ENCODE measurements at places on chromosomes 7 and 10. TPM values are rescaled to one million over a fixed set of nuclear protein-coding genes. Genes with fewer than 3 reads are reported as not detected.

The GAD2 gene
- polyA plus RNA-seq = not detected

The PLAU gene
- 22.0 TPM for polyA plus RNA-seq

The MLXIPL gene
- polyA plus RNA-seq = not detected

The SEM1 gene
- 16.7 TPM for polyA plus RNA-seq

The CYP26A1 gene
- polyA plus RNA-seq = 1.4 TPM

GRCh38 chr7:143902332-143902899 is 440 bp upstream of the TCAF1 start:
- no peak for DNase-seq

DNA sequence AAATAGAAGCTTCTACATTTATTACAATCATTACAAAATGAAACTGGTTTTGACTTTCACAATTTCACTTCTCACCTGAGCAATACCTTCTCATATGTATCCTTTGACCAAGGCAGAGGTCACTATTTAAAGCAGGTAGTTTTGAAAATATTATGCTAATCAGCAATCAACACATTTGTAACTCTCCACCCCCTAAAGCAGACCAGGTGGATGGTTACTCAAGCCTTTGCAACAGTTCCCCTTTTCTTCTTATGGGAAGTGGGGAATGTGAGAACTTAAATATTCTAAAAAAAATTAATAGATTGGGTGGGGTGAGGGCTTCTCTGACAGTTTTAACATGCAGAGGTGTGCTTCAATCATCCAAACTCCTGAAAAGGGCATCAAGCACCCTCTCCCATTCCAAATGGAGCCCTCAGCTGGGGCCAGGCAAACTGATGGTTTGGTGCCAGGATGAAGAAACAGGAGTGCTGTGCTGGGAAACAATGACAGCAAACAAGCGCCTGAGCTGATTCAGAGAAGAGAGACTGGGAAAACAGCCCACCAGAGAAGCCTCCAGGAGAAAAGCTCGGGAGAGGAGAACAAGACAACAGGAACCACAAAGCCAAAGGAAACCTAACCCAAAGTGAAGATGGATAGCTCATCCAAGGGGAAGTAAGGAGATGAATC is 17.1 kb downstream of the RAPGEF5 start:
- H3K27me3 ChIP-seq = no peaks in the 10 kb centered on the region
- H3K36me3 ChIP-seq = no peaks in the 10 kb centered on the region
- H3K27ac ChIP-seq = no peak overlapping the region
- no peak for DNase-seq
- no peak overlapping the region for H3K4me3 ChIP-seq

DNA sequence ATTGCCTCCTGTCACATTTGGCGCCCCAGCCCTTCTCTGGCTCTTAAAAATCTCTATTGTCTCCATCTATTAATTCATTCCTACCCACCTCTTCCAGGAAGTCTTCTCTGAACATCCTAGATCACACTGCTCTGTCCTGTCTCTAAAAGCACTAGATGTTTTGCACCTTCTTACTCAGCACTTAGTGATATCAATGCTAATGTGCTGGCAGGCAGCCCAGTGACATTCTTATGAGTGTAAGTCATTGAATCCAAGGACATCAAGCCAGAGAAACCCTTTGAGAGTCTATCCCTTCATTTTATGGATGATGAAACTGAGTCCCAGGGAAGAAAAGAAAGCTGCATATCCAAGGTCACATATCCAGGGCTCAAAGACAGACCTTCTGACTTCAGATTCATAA is 48.3 kb upstream of the PAX2 start:
- H3K36me3 ChIP-seq = no peaks in the 10 kb centered on the region
- DNase-seq = peak; percentile 44
- peaks cover 6% of the 10 kb centered on the region for H3K27me3 ChIP-seq
- H3K4me3 ChIP-seq = no peak overlapping the region
- no peak overlapping the region for H3K27ac ChIP-seq

DNA sequence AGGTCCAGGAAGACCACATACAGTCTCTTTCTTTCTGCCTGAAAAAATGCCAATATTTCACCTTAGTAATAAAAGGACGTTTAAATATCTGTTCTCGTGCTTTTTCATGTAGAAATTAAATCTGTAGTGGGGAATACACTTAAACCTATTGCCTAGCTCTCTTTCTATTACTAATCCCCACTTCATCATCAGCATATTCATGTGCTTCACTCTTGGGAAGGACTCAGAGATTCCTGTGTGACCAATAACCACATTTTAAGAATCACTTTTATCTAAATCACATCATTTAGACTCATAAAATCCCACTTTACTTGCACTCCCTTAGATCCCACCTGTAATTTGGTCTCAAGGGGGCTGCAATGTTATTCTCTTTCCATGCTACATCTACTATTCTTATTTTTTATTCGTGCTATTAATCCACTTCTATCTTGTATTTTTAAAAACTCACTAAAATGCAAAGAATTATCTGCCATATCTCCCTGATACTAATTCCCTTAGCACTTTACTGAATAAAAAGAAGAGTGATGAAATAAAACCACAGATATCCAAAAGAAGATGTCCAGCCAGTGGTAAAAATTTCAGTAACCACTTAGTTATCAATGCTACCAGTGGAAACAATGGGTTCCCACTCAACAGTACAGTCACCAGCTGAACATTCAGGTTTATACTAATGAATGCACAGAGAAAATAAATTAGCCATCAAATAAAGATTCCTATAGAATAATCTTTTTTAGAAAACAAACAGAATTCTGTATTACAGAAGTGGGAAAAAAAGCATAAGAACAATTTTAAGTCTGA is 102.1 kb downstream of the PPP1R17 start:
- H3K4me3 ChIP-seq = no peak overlapping the region
- no peak for DNase-seq
- no peak overlapping the region for H3K27ac ChIP-seq
- no peaks in the 10 kb centered on the region for H3K27me3 ChIP-seq

GRCh38 chr7:1767524-1767923 is 97.4 kb downstream of the ELFN1 start:
- DNase-seq = no peak
- no peaks in the 10 kb centered on the region for H3K4me1 ChIP-seq
- no peaks in the 10 kb centered on the region for H3K27me3 ChIP-seq
- H3K4me3 ChIP-seq = no peak overlapping the region
- no peak overlapping the region for H3K27ac ChIP-seq

DNA sequence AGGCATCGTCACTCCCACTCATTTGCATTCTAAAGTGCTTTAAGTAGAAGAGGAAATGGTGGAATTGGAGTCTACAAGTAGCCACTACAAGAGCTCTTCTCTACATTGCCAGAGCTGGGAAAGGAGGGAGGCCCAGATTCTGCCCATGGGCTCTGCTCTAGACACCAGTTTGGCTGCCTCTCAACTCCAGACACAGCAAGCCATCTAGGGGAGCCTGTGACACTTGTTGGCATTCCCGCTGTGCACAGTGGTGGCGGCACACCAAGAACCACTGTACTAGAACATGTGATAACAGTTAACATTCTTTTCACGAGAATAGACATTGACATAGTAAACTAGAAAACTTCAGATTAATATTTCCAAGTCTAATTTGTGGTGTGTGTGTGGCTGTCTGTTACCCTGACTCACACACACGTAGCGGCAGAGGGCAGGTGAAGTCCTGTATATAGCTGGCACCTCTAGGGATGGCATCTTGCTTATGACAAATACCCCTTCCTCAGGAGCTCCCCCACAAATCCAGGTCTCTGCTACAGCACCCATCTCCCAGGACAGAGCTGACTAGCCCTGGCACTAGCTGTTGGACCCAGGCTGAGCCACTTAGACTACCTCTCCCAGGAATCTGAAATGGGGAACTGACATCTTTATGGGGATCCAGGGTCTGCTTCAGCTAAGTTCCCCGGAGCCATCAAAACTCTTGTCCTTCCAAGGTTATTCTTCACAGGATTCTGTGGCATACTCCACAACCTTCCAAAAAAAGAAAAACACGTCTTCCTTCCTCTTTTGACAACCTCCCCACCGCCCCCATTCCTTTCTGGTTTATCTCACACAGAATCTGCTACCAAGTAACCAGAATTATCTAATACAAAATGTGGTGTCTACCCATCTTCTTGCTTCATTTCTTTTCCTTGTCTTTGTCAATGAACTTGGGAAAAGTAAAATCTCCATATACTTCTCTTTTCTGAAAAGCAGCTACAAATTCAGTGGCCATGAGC is 54.7 kb upstream of the MRLN start:
- H3K27ac ChIP-seq = no peak overlapping the region
- no peak for DNase-seq
- peaks cover 32% of the 10 kb centered on the region for H3K36me3 ChIP-seq
- H3K4me3 ChIP-seq = no peak overlapping the region
- H3K4me1 ChIP-seq = no peaks in the 10 kb centered on the region

DNA sequence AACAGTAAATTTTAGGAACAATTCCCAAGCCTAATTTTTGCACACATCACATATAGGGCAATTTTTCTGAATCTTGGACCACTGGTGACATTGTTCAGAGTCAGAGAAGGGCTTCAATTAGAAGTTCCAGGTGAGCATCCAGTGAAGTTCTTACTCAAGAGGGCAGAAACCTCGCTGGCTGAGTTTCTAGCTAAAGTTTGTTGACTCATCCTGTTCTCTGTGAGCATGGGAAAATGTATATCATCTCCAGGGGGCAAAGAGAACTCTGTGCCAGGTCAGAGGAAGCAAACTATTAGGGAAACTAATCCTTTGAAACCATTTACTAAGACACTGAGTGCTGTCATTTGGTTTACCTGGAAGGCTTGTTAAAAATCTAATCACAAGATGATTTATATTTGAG is 695.6 kb upstream of the IGFBP3 start:
- no peak for DNase-seq
- no peak overlapping the region for H3K4me3 ChIP-seq
- no peaks in the 10 kb centered on the region for H3K4me1 ChIP-seq
- no peaks in the 10 kb centered on the region for H3K27me3 ChIP-seq
- no peak overlapping the region for H3K27ac ChIP-seq

DNA sequence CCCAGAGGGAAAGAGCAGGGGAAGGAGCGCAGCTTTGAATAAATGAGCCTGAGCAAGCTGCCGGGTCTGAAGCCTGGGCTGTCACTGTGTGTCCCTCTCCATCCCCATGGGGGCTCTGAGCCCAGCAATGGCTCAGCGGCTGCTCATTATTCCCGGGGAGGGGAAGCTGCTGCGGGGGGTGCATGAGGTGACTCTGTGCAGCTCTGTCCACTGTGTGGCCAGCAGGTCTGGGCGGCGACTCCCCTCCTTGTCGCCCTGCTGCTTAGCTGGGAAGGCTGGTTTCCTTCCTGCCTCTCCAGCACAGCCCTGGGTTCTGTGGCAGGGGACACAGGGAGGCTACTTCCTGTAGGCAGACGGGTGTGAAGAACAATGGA is 234.2 kb downstream of the PRPF18 start:
- no peaks in the 10 kb centered on the region for H3K36me3 ChIP-seq
- H3K27ac ChIP-seq = peak overlapping the region; percentile 22
- H3K4me3 ChIP-seq = no peak overlapping the region
- peaks cover 27% of the 10 kb centered on the region for H3K4me1 ChIP-seq

- no peak overlapping the region for H3K4me3 ChIP-seq
- H3K4me1 ChIP-seq = no peaks in the 10 kb centered on the region
- DNase-seq = peak; percentile 42
- H3K27ac ChIP-seq = no peak overlapping the region
- no peaks in the 10 kb centered on the region for H3K27me3 ChIP-seq
Observed at GRCh38 chr10:25226775-25227682, 52.2 kb downstream of the GPR158 start.

- H3K4me3 ChIP-seq = no peak overlapping the region
- H3K27ac ChIP-seq = no peak overlapping the region
- no peak for DNase-seq
- no peaks in the 10 kb centered on the region for H3K27me3 ChIP-seq
Observed at GRCh38 chr7:72038022-72038732, 374.0 kb downstream of the CALN1 start.

- peak overlapping the region; percentile 66 for H3K4me3 ChIP-seq
- H3K4me1 ChIP-seq = peaks cover 18% of the 10 kb centered on the region
- no peaks in the 10 kb centered on the region for H3K36me3 ChIP-seq
- peak overlapping the region; percentile 49 for H3K27ac ChIP-seq
- DNase-seq = peak; percentile 48
Observed at GRCh38 chr10:114173603-114173920, 441 bp downstream of the CCDC186 start.

DNA sequence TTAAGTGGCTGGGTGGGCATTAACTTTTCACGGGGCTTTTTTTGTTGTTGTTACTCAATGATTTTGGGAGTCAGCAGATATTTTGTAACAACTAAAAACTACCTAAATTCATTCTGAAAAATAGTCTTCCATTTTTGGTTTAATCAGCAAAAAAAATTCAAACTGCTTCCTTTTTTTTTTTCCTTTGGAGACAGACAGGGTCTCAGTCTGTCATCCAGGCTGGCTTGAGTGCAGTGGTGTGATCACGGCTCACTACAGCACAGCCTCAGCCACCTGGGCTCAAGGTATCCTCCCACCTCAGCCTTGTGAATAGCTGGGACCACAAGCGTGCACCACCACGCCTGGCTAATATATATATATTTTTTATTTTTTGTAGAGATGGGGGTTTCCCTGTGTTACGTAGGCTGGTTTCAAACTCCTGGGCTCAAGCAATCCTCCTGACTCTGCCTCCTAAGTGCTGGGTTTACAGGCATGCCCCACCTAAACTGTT is 36.5 kb downstream of the SKIDA1 start:
- no peak overlapping the region for H3K4me3 ChIP-seq
- no peaks in the 10 kb centered on the region for H3K36me3 ChIP-seq
- no peaks in the 10 kb centered on the region for H3K27me3 ChIP-seq
- DNase-seq = no peak

- peaks cover 60% of the 10 kb centered on the region for H3K4me1 ChIP-seq
- H3K36me3 ChIP-seq = no peaks in the 10 kb centered on the region
- no peak overlapping the region for H3K4me3 ChIP-seq
- H3K27me3 ChIP-seq = no peaks in the 10 kb centered on the region
- peak; percentile 82 for DNase-seq
- peak overlapping the region; percentile 67 for H3K27ac ChIP-seq
Observed at GRCh38 chr7:22675917-22676343, 51.1 kb upstream of the IL6 start.

- peak; percentile 94 for DNase-seq
- no peak overlapping the region for H3K4me3 ChIP-seq
- H3K4me1 ChIP-seq = peaks cover 30% of the 10 kb centered on the region
- no peaks in the 10 kb centered on the region for H3K36me3 ChIP-seq
- no peaks in the 10 kb centered on the region for H3K27me3 ChIP-seq
Observed at GRCh38 chr10:73965890-73966768, 31.8 kb upstream of the VCL start.

DNA sequence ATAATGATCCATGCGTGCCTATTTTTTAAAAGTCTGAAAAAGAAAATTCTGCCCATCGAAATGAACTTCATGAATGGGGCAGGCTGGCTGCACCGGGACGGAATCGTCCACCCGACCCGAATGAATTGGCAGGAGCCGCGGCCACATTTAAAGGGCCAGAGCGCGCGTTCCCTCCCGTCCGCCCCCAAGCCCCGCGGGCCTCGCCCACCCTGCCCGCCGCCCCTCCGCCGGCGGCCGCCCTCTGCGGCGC is 319 bp upstream of the GATA3 start:
- peaks cover 11% of the 10 kb centered on the region for H3K36me3 ChIP-seq
- H3K27me3 ChIP-seq = no peaks in the 10 kb centered on the region
- DNase-seq = no peak
- peaks cover 31% of the 10 kb centered on the region for H3K4me1 ChIP-seq

GRCh38 chr7:27212497-27213432 is 12.9 kb upstream of the HOXA13 start:
- H3K27me3 ChIP-seq = peaks cover 72% of the 10 kb centered on the region
- peaks cover 12% of the 10 kb centered on the region for H3K4me1 ChIP-seq
- H3K36me3 ChIP-seq = no peaks in the 10 kb centered on the region
- DNase-seq = no peak
